Esophagus squamous epithelium (tissue), 5 donors: ENCODE measurements at places on chromosomes 2 and 18. TPM values are rescaled to one million over a fixed set of nuclear protein-coding genes. Genes with fewer than 3 reads are reported as not detected.

GRCh38 chr2:163681745-163682144 lies 54.1 kb downstream of the FIGN start:
- H3K27ac ChIP-seq: no peak overlapping the region
- no peak overlapping the region for H3K4me3 ChIP-seq
- H3K4me1 ChIP-seq: no peaks in the 10 kb centered on the region
- no peak for DNase-seq

DNA sequence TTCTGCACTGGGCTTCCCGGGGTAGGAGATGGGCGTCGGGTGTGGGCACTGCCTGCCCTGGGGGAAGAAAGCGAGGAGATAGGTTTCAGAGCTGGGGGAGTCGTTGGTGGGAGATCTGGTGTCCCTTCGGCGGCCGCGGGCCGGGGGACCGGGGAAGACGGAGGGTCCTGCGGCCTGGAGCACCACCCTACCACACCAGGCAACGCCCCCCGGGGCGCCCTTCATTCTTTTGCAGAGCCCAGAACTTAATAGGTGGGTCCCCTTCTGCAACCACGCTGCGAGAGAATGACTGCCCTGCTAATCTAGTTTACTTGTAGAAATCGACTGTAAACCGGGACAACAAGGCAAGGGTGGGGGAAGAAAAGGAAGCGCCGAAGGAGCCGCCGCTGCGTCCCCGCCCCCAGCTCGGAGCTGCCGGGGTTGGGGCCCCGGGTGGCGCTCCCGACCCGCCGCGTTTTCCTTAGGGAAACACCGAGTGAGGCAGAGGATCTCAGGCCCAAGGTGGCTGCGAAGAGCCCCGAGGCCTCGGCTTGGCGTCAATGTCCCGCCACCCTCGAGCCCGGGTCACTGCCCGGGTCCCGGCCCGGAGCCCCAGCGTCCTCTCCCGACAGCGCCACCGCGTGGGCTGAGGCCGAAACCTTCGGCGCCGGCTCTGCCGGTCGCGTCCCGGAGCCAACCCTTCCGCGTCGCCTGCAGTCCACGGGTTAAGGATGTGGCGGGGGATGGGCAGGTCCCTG lies 5.4 kb upstream of the SATB2 start:
- H3K27ac ChIP-seq: no peak overlapping the region
- peak overlapping the region; percentile 47 for H3K4me3 ChIP-seq
- H3K36me3 ChIP-seq: no peaks in the 10 kb centered on the region

DNA sequence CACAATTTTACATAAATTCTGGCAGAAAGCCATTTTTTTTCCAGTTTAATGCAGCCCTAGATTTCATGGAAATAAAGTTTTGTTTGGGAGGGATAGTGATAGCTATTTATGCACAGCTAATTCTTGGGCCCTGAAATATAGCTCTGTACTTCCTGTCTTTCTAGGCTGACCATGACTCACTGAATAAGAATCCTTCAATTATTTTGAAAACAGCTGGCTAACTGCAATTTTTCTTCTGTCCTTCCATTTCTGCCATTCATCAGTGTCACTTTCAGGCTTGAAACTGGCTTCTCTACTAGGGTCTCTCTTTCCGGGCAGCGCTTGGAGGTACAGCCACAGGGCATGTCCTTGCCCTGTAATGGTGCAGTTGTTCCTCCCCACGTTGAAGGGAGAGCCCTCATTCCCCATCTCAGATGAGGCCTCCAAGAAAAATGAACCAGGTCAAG lies 97.1 kb upstream of the TMEM178A start:
- peaks cover 3% of the 10 kb centered on the region for H3K4me1 ChIP-seq
- H3K27me3 ChIP-seq: no peaks in the 10 kb centered on the region
- no peak overlapping the region for H3K4me3 ChIP-seq

TACR1 gene
- total RNA-seq: 0.04 TPM

- H3K4me3 ChIP-seq: no peak overlapping the region
- DNase-seq: no peak
- H3K4me1 ChIP-seq: peaks cover 23% of the 10 kb centered on the region
- H3K27ac ChIP-seq: no peak overlapping the region
- no peaks in the 10 kb centered on the region for H3K36me3 ChIP-seq
Observed at GRCh38 chr2:25309402-25309801, 32.3 kb downstream of the DNMT3A start.

DNA sequence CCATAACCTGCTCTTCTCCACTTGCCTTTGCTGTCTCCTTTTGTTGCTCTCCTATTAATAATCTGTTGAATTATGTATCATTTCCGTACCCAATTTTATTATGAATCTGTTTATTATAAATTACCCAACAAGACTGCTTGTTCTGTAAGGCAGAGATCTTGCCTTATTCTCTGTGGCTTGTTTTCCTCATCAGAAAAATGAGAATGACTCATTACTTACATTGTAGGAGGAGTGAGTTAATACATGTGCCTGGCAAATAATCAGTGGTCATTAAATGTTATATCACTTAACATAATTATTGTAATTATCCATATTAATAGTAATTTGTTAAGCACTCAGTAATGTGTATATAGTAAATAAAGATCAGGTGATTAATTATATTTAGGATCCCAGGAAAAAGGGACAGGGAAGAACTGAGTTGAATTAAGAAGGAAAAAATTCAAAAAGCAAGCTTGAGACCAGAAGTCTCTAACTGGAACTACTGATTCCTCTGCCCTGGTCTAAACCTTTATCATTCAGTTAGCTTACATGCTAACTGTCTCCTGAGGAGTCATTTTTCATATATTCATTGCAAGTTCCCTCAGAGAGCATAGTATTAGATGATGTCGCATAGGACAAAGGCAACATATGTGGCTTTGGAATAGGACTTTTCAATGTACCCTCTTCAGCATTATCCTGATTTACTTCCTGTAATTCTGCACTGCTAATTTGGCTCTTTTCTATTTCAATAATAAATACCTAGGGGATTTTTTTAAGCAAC lies 335.7 kb downstream of the GALNT13 start:
- DNase-seq: no peak
- no peaks in the 10 kb centered on the region for H3K36me3 ChIP-seq
- H3K27ac ChIP-seq: no peak overlapping the region
- no peaks in the 10 kb centered on the region for H3K4me1 ChIP-seq
- H3K4me3 ChIP-seq: no peak overlapping the region

DNA sequence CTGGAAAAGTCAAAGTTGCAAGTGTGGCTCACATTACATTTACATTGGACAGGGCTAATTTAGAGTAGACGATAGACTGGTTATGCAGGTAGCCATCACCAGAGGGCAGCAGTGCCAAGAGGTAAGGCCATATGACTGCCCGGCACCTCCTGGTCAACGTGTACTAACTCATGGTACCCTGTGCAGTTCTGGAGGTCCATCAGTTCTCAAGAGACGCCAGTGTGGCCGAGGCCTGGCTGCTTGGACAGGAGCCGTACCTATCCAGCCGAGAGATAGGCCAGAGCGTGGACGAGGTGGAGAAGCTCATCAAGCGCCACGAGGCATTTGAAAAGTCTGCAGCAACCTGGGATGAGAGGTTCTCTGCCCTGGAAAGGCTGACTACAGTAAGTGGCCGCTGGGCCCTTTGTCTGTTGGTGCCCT lies 65.8 kb upstream of the EML6 start:
- no peak overlapping the region for H3K4me3 ChIP-seq
- no peaks in the 10 kb centered on the region for H3K27me3 ChIP-seq
- H3K27ac ChIP-seq: no peak overlapping the region
- H3K36me3 ChIP-seq: peaks cover 38% of the 10 kb centered on the region
- H3K4me1 ChIP-seq: peaks cover 14% of the 10 kb centered on the region
- no peak for DNase-seq

PROKR1 gene
- not detected for total RNA-seq

DNA sequence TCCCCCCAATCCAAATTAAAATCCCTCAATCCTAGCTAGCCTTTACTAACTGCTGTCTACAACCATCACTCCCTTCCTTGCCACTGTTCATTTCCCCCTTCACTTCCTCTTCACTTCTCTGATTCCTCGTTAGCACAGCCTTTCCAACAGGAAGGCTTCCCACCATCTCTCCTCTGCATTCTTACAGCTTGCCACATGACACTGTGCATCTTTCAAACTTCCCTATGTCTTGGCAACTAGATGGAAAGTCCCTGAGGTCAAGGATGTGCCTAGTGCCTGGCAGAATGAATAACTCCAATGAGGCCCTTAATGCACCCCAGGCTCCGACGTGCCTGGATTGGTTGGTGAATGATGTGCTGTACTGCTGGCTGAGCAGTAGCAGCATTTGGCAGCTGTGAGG lies 15.2 kb downstream of the SAP130 start:
- H3K36me3 ChIP-seq: peaks cover 52% of the 10 kb centered on the region
- no peaks in the 10 kb centered on the region for H3K4me1 ChIP-seq
- H3K27me3 ChIP-seq: no peaks in the 10 kb centered on the region
- no peak overlapping the region for H3K27ac ChIP-seq
- H3K4me3 ChIP-seq: no peak overlapping the region

APOB gene
- 0.19 TPM for total RNA-seq

GRCh38 chr2:164935118-164936101 lies 19.9 kb downstream of the SLC38A11 start:
- H3K4me3 ChIP-seq: no peak overlapping the region
- H3K27ac ChIP-seq: no peak overlapping the region

- H3K4me3 ChIP-seq: no peak overlapping the region
- H3K36me3 ChIP-seq: no peaks in the 10 kb centered on the region
- no peak for DNase-seq
- H3K27ac ChIP-seq: no peak overlapping the region
Observed at GRCh38 chr2:203820969-203821368, 46.6 kb upstream of the CTLA4 start.

ZNF892 gene
- total RNA-seq: 4.2 TPM

DNA sequence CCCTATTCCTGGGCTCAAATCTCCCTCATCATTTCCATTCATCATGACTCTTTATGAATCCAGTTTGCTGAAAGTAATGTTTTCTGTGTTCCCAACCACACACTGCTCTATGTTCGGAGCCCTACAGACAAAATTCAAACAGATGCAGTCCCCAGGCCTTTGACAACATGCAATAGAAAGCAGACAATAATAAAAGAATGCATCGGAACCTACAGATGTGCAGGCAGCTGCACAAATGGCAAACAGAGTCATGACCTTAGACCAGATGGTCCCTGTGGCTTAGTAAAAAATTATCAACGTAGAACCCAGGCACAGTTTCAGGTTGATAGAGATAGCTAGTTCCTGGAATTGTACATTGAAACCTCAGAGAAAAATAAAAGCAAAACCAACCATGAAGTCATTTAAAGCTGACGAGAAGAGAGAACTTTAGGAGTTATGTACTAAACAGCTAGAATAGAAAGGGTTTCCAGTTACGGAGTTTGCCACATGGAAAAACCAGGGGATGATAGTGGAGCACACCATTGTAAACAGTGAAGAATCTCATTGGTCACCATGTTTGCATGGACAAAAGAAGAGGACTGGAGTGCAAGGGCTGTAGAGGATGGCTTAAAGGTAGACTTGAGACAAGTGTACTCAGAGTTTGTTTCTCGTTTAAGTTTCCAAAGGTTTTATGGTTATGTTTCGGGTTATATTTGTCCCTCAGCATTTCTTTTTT lies 23.2 kb upstream of the ACVR1 start:
- no peaks in the 10 kb centered on the region for H3K27me3 ChIP-seq
- no peak overlapping the region for H3K4me3 ChIP-seq
- peaks cover 11% of the 10 kb centered on the region for H3K4me1 ChIP-seq
- no peak for DNase-seq
- no peak overlapping the region for H3K27ac ChIP-seq

PIGN gene
- 26.1 TPM for total RNA-seq

- H3K36me3 ChIP-seq: no peaks in the 10 kb centered on the region
- H3K4me3 ChIP-seq: no peak overlapping the region
- peaks cover 100% of the 10 kb centered on the region for H3K27me3 ChIP-seq
- H3K27ac ChIP-seq: no peak overlapping the region
Observed at GRCh38 chr2:70895249-70895648, 40.5 kb upstream of the ATP6V1B1 start.
